Foreskin fibroblast (primary cell): ENCODE measurements at places on chromosomes 13 and 19.

- no peak for DNase-seq
These were observed 11.8 kb downstream of the AP3D1 start for GRCh38 chr19:2139385-2140137.

DNA sequence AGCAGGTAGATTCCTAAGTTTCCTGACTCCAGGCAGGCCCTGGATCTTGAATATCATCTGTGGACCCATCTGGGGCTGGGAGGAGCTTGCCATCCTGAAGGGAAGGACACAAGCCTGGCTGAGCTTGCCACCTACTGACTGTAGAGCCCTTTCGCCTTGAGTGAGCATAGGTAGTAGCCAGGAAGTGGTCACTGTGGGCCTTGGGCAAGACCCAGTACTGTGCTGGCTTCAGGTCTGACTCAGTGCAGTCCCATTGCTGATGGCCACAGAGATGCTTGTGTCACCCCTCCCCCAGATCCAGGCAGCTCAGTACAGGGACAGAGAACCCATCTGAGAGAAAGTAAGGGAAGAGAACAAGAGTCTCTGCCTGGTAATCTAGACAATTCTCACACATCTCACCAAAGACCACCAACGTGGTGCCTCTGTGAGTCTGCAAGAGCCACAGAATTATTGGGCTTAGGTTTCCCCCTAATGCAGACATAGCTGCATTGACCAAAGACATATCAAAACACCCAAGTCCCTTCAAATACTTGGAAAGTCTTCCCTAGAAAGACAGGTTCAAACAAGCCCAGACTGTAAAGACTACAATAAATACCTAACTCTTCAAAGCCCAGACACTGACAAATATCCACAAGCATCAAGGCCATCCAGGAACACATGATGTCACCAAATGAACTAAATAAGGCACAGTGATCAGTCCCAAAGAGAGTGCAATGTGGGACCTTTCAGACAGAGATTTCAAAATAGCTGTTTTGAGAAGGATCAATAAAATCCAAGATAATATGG, 108.2 kb upstream of the WASF3 start:
- DNase-seq: no peak

- no peak for DNase-seq
These were observed 225.0 kb downstream of the FGF14 start for GRCh38 chr13:102176846-102177245.

DNA sequence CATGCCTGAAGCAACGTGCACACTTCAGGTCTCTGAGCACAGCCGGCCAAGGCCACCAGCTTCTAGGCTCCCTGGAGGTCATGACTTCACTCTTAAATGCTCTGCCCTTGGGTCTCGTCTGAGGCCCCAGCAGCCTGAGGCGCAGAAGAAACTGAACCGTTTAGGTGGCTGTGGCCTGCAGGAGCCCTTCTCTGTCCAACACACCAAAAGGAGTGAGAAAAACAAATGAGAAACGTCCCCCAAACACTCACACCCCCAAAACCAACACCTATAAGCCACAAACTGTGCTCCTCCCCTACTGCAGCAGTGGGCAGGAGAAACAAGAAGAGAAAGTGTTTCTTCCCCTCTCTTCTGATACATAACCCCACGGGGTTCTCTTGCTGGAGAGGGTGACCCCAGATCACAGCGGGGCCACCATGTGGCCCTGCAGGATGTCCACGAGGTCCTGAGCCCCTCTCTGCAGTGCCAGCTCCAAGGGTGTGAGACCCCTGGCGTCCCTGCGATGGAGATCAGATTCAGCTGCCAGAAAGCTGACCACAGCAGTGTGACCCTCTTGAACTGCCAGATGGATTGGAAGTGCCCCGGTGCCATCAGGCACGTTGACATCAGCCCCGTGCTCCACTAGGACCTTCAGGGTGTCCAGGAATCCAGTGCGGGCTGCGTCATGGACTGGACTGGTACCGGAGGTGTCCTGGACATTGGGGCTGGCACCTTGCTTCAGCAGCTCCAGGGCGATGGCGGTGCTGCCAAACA, 1.0 kb upstream of the KRI1 start:
- no peak for DNase-seq

- DNase-seq: peak; percentile 54
These were observed 4.2 kb upstream of the SPC24 start for GRCh38 chr19:11159598-11160439.

GRCh38 chr13:51000061-51000460, 90.5 kb downstream of the RNASEH2B start:
- DNase-seq: no peak

DNA sequence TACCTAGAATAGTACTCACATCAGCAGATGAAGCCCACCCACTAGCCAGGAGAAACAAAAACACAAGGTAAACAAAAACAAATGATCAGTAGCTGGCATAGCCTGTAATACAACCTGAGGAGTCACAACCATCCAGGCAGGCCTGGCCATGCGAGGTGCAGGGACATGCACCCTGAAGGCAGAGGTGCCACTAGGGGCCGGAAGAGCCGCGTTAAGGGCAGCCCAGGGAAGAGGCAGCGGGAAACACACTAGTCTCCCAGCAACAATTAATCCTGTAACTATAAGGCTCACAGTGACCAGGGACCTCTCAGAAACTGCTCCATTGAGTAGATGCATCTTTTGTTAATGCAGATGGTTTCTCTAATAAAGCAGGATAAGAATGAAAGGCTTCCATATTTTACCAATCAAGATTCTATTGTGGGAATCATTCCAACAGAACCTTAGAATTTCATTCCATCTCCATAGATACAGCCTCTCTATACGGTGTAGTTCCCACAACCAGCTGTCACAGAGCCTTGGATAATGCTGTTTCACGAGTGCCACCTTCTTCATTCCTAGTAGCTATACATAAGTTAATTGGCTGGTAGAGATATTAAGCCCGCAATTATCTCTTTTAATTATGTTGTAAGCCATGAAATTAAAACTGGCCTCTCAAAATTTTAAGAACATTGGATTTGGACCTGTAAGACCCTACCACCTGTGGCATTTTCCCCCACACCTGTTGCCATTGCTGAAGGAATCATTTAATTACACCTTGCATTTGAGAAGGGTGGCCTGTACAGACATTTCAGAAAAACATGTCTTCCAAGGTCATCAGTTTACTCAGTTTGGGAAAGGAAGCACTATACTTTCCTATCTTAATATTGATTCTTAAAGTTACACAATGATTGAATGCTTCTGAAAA, 28.7 kb downstream of the ANKRD10 start:
- DNase-seq: peak; percentile 11

DNA sequence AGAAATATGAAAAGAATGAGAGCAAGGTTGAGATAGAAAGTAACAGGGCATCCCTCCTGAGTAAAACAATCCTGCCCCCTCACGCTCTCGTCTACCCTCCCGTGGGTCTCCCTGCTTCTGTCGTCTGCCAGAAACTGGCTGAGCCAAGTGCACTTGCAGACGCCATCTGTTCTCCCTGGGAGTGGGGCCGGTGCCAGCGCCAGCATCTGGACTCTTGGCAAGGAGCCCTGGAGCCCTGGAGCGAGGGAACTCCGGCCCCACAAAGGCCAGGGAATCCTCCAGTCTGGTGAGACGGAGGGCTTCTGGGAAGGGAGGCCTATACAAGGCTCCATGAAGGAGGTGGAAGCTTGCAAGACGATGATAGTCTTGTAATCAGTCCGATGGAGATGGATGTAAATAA, 2.3 kb upstream of the TMEM91 start:
- peak; percentile 91 for DNase-seq

DNA sequence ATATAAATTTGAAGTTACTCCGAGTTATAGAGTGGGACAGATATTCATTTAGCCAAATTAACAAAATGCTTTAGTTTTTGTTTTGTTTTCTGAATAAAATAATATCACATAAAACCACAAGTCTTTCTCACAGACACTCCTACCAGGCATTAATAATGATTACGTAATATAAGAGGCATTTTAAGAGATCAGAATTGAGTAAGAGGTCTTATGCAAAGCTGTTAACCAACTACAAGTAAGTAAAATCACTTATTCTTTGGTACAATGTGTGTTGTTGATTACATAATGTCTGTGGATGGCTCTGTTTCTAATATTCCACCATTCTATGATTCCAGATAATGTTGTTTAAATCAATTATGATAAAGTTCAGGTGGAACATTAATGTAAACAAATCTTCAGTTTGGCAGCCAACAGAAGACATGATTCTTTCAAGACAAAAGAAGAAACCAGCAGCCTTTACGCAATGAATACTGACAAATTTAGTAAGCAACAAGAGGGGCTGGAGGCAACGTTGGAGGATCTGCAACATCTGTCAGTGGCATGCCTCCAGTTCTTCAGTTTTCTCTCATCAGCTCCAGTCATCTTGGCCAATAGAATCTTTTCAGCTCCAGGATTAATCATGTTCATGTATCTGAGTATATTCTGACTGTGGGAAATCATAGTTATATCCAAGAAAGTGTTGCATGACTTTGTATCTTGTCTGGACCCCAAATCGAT, 403.8 kb downstream of the SLITRK5 start:
- no peak for DNase-seq

DNA sequence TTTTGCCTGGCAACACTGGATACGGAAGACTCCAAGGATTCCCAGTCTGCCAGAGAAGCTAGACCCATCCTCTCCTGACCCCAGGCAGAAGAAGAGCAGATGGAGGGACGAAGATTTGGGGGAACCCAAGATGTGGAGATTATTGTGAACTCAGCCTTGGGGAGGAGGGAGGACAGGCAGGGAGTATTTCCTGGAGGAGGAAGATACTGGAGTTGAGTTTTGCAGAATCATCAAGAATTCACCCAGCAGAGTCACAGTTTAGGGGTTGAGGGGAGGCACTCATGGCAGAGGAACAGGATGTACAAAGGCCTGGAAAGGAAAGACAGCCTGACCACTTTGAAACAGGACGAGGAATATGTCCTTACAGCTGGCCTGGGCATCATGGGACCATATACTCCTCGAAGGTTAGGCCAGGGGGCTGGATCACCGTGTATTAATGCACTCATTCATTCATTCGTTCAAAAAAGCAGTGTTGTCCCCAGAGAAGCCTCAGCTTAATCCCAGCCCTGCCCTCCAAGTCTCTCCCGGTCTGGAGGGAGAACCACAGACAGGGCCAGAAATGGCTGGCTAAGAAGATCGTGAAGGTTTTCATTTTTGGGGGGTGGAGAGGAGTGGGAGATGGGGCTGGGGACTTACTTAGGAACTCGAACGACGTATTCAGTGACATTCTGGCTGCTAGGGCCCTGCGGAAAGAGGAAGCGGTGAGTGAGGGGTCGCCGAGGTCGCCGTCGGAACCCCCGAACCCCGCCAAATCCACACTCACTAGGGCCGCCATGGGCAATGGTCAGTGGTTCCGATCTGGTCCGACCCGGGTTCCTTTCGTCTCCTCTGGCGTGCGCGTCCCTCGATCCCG, 517 bp downstream of the GTF2F1 start:
- DNase-seq: no peak

DNA sequence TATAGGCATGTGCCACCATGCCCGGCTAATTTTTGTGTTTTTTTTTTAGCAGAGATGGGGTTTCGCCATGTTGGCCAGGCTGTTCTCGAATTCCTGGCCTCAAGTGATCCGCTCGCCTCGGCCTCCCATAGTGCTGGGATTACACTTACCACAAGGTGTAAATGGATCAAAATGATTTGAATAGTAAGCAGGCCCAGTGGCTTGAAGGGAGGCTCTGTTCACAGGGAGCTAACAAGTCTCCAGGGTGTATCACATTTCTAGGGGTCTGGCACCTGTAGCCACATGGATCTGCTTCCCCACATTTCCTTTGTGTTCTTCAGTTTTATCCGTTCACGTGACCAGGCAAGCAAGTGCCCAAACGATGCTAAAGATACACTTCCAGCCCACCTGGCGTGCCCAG, 13.5 kb upstream of the CNFN start:
- no peak for DNase-seq

- DNase-seq: no peak
These were observed 51.8 kb upstream of the ZNF681 start for GRCh38 chr19:23810496-23810895.

DNA sequence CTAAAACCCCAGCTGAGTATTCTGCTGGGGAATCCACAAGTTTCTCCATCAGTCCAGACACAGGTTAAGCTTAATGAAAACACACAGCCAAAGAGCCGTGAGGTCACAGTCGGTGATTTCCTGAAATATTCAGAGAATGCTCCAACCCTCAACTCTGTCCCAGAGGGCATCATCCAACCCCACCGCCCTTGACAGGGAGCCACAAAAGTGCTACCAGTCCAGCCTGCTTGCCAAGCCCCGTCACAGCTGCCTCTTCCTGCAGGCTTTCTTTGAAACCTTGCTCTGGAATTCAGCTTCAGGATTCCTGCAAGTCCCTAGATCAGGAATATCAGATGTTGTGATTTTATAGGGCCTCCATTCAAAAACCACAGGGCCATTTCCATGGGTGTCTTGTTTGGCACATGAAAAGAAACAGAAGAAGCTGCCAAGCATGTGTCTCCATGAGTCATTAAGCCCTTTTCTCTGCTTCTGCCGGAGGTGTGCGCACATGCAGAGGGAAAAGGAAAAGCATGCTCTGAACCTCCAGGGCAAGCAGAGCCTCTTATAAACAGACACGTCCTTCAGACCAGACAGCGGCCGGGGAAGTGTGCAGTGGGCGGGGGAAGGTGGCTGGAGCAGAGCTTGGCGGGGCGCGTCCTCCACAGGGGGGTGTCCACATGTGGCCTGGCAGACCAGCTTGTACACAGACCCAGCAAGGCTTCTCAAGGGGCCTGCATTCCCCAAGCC, 164.7 kb downstream of the KATNAL1 start:
- peak; percentile 92 for DNase-seq

DNA sequence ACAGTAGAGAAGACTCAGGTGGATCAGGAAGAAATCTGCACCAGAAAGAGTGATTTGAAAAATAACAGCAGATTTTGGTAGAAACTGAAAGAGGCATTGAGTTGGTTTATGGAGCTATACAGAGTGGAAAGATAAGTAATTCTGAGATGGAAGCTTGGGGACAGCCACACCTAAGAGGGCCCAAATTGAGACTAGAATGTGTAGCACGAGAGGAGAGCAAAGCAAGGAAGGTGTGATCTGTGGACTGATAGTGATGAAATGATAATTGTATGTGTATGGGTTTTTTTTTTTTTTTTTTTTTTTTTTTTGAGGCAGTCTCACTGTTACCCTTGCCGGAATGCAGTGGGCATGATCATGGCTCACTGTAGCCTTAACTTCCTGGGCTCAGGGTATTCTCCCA, 16.3 kb downstream of the SAE1 start:
- no peak for DNase-seq
